ENCODE measurements at places on chromosomes 5 and 9.
A peak's percentile ranks its signal among the peaks of the same experiment; 100 is the strongest.

GRCh38 chr5:114243972-114244317 lies 117.9 kb upstream of the KCNN2 start:
- no peak for DNase-seq

GRCh38 chr9:106964329-106964728 lies 101.4 kb downstream of the ZNF462 start:
- no peak for DNase-seq

DNA sequence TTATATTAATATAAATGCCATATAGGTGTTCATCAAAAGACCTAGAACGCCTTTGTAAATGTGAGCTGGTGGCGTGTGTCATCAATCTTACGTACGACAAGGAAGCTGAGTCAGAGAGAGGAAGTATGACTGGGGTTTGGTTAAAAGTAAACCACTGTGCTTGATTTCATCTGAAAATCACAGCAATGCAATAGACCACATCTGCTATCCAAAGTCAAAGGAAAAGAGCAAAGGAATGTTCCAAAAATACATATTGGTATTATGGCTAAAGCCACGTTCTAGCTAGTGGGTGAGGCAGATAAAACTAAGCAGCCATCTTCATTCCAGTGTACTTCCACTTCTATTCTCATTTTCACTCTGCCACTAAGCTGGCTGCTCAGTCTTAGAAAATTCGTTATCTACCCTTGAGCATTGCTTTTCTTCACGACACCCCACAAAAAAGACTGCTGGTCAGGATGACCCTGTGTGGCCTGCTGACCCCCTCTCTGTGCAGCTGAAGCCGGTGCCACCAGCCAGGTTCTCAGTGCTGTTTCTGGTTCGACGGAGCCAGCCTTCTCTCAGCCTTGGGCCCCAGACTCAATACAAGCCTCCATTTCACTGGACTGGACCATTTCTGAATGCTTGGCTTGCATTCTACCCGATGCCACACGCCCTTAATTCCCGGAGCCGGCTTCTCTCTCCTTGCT lies 23.8 kb downstream of the SHC3 start:
- DNase-seq: no peak

GRCh38 chr9:113148781-113149510 lies 1.9 kb upstream of the SLC31A2 start:
- no peak for DNase-seq

GRCh38 chr5:157502143-157502647 lies 42.2 kb downstream of the NIPAL4 start:
- no peak for DNase-seq

GRCh38 chr5:65084795-65085515 lies 316.2 kb downstream of the CWC27 start:
- no peak for DNase-seq

- no peak for DNase-seq
Measured at GRCh38 chr5:143217804-143218160, 185.7 kb downstream of the NR3C1 start.

GRCh38 chr9:90544488-90544887 lies 98.1 kb downstream of the DIRAS2 start:
- no peak for DNase-seq

- no peak for DNase-seq
Measured at GRCh38 chr9:2480255-2480837, 141.2 kb upstream of the VLDLR start.

GRCh38 chr9:87010626-87011025 lies 63.3 kb upstream of the GAS1 start:
- no peak for DNase-seq

GRCh38 chr5:96734871-96735325 lies 72.7 kb downstream of the CAST start:
- no peak for DNase-seq

- no peak for DNase-seq
Measured at GRCh38 chr9:132059361-132059760, 20.3 kb downstream of the MED27 start.

GRCh38 chr9:127950513-127951289 lies 13.0 kb upstream of the DPM2 start:
- DNase-seq: no peak

- peak; percentile 72 for DNase-seq
Measured at GRCh38 chr9:88313364-88314220, 74.7 kb upstream of the SPIN1 start.

DNA sequence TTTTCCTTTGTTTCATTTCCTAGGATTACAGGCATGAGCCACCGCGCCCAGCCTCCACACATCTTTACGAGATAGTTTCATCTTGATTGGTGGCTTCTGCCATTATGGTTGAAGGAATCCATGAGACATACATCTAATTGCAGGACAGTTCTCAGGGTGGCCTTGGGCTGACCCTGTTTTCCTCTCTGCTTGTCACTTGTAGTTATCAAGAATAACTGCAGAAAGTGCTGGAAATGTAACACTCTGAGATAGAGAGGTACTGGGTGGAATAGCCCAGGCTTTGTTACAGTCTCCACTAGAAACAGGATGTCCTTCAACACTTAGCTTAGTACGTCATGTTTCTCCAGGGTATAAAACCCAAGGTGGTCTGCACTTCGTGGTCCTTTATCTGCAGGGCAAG lies 10.7 kb downstream of the UGT3A2 start:
- no peak for DNase-seq

DNA sequence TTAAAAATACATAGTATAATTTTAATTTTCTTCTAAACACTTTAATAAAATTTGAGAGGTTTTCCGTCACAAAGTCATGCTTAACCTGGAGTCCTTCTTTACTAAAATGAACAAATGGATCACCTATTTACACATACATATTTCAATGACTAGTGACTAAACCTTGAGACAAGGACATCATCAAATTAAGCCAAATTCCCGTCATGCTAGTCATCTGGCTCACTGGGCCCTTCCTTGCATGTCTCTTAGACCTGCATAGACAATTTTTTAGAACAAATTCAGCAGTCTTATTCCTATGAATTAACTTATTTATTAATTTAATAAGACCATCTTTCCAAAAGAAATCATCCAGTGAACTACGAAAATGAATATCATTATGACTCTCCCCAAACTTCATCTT lies 26.6 kb downstream of the ERAP2 start:
- DNase-seq: no peak
